Hippocampal formation (tissue), 2 donors: ENCODE measurements at places on chromosomes 6 and 20.

GRCh38 chr6:53241938-53242337 is 93.3 kb upstream of the GCM1 start:
- no peak for DNase-seq

DNA sequence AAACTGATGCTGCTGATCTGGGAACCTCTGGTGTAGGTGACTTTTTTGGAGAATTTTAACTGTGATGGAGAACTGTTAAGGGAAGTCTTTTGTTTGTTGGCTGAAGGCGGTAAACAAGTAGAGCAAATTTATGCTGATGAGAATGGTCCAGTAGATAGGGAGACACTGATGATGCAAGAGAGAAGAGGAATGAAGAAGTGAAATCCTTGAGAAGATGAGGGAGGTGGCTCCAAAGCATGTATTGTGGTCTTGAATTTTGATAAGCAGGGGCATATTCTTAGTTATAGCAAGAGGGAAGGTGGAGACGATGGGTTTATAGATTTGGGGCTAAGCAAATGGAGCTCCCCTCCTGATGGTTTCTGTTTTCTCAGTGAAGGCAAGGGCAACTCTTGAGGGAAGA is 22.0 kb downstream of the MAPK14 start:
- DNase-seq, result no peak

DNA sequence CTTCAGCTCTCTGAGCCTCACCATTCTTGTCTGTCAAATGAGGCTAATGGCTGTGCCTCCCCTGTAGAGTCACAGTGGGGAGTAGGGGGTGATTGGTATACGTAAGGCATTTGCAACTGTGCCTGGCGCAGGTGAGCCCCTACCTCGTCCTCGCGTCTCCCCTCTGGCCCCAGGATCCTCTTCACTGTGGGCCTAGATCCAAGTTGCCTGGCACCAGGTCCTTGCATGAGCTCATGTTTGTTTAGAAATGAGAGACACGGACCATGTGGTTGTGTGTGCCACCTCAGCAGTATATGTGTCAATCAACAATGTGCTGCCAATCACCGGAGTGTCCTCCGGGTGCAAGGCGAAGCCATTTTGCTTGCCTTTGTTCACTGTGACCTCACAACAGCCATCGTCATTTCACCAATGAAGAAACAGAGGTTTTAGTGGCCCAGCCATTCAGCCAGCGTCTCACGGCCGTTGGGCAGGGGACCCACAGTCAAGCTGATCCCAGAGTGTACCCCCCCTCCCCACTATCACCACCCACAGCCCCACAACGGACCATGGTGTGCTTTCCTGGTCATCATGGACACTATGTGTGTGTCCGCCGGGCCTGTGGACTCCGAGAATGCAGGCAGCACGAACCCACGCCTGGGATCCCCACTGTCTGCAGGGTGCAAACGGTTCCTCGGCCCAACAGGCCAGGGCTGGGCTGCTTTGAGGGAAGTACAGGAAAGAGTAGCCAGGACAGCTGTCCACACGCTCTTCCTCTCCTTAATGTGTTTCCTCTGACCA is 35.9 kb upstream of the STX16 start:
- no peak for DNase-seq

- no peak for DNase-seq
Measured at GRCh38 chr6:16570946-16571345, 190.3 kb downstream of the ATXN1 start.

- DNase-seq, result no peak
Measured at GRCh38 chr6:139325125-139325524, 33.3 kb upstream of the TXLNB start.

GRCh38 chr20:58892932-58893224 is 40.4 kb downstream of the GNAS start:
- no peak for DNase-seq

- DNase-seq, result no peak
Measured at GRCh38 chr20:33004141-33004751, at the start of gene SUN5. Gene SUN5 (minus strand): TSS chr20:33004433. CDS start chr20:33004340, 93 bp downstream.

GRCh38 chr6:170124150-170124549 is 166.7 kb downstream of the DLL1 start:
- DNase-seq, result no peak

DNA sequence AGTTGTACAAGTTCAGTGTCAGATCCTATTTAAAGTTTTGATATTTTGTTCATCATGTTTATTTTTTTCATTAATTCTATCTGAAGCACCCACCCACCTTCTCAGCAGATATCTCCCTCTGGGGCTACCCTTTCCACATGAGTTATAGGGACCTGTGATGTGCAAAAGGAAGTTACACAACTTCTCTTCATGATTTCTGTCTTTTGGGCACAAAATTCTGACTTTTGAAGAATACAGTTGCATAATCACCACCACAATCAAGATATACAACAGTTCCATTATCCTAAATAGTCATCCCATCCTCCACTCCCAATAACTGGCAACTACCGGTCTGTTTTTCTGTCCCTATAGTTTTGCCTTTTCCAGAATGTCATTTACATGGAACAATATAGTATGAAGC is 13.8 kb upstream of the FUCA2 start:
- DNase-seq, result no peak

DNA sequence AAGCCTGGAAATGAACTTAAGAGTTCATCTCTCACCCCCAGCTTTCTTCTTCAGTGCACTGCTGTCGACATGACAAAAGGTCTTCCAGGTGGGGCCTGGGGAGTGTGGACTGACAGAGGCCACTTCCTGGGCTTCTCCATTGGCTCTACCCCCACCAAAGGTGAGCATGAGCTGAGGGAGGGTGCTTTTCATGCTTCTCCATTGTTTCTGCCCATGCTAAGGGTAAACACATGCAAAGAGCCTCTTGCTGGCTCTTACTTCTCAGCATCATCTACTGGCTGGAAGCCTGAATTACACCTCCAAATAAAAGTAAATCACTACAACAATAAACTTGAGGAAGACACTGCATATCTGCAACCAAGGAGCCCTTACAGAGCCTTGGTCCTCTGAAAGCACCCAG is 227.2 kb downstream of the EPM2A start:
- no peak for DNase-seq

GRCh38 chr6:90411292-90411781 is 114.7 kb upstream of the BACH2 start:
- no peak for DNase-seq

GRCh38 chr20:17500826-17501225 is 30.4 kb downstream of the BFSP1 start:
- no peak for DNase-seq

- no peak for DNase-seq
Measured at GRCh38 chr20:58401162-58401561, 12.1 kb downstream of the VAPB start.

- DNase-seq, result no peak
Measured at GRCh38 chr6:76416821-76417605, 344.6 kb upstream of the IMPG1 start.

- peak; percentile 12 for DNase-seq
Measured at GRCh38 chr6:79713701-79714322, 82.7 kb downstream of the SH3BGRL2 start.

- DNase-seq, result no peak
Measured at GRCh38 chr20:3405696-3406358, 1.6 kb downstream of the DNAAF9 start.

GRCh38 chr6:125831659-125832058 is 40.9 kb downstream of the NCOA7 start:
- no peak for DNase-seq

- DNase-seq, result no peak
Measured at GRCh38 chr20:36482044-36482473, 59.3 kb upstream of the MYL9 start.

GRCh38 chr6:161137320-161137719 is 136.5 kb downstream of the AGPAT4 start:
- DNase-seq, result no peak

- DNase-seq, result no peak
Measured at GRCh38 chr6:83893024-83893423, 33.5 kb downstream of the CYB5R4 start.
